AG08396 (cell line): ENCODE measurements at places on chromosomes 12 and 14.

DNA sequence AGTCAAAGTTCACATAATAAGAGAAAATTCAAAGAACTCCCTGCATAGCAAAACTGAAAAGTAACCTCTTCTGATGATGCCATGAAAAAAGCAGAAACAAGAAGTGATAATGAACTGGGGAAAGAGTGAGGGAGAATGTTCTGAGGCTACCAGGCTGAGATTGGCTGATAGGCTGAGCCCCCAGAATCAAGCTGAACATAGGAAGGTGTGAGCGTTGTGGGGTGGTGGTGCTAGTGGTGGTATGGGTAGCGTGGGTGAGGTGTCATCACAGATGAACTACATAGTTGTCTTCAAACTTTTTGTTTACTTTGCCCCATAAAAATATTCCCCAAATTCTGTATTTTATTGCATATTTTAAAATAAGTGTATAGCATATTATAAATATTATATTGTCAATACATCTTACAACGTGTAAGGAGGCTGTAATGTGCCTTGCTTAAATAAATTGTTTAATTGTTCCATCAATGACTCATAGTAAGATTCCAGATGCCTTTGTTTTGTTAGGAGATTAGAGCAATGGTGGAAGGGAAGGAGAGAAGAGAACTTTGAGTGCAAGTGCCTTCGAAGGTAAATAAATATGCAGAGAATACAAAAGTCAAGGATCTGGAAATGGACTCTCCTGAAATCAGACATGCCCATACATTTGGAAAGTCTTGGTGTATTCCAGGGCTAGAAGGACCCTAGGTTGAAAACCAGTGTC lies 15.8 kb upstream of the CFAP54 start:
- no peak for DNase-seq

GRCh38 chr12:107891967-107892366 lies 117.5 kb downstream of the ASCL4 start:
- DNase-seq: no peak

DNA sequence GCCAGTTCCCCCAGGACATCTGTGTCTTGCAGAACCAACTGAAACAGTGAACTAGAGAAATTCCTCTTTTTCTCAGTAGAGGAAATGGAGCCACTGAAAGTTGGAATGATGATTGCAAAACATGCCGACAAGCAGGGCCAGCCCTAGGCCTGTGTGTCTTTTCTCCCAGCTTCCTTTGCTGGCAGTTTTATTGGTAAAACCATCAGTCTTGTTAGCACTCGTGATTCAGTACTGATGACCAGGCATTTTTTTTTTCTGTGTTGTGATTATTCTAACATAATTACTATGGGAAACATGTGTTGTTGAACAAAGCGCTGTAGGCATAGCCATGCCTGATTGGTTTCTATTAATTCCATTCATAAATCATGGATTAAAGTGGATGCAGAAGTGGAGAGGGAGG lies 620.7 kb downstream of the AACS start:
- DNase-seq: no peak

DNA sequence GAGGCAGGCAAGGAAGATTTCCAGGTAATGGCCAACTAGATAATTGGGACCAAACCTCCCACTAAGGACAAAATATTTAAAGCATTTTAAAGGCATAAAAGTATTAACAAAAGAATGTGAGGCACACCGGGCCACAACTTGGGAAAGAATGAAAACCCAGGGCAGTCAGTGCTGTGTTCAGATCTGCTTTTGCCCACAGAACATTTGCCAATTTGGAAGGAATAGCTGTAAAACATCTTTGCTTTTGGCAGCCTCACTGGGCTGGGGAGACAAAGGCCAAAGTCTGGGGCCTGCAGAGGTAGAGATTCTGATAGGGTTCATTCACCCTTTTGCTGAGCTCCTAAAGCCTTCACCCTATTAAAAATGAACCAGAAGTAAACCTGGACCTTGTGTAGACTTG lies 82.3 kb downstream of the SYNE3 start:
- DNase-seq: no peak

- no peak for DNase-seq
Measured at GRCh38 chr12:57111031-57111734, at the start of gene STAT6. STAT6 (minus strand) TSS chr12:57111362; CDS start chr12:57108278, 3,084 bp downstream.

GRCh38 chr14:93752980-93753561 lies 35.2 kb downstream of the PRIMA1 start:
- no peak for DNase-seq

DNA sequence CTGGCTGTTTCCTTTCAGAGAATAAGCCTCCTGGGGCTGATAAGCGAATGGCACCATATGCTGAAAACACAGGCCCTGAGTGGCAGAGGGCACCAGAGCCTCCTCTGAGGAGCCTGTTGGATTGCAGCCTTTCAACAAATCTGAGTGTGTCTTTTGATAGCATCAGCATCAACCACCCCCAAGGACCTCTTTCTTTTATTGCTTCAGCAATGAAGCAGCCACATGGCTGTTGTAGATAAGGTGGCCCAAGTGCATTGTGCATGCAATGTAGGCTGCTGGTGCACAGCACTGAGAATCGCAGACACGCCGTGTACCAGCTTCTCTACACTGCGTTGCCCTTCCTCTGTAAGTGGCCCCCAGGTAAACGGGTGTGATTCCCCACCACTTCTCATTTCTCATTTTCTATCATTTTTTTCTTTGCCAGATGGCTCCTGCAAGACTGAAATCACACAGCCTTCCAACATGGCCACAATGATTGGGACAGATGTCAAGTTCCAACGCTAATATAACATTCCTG lies 191.7 kb downstream of the DAD1 start:
- DNase-seq: no peak

DNA sequence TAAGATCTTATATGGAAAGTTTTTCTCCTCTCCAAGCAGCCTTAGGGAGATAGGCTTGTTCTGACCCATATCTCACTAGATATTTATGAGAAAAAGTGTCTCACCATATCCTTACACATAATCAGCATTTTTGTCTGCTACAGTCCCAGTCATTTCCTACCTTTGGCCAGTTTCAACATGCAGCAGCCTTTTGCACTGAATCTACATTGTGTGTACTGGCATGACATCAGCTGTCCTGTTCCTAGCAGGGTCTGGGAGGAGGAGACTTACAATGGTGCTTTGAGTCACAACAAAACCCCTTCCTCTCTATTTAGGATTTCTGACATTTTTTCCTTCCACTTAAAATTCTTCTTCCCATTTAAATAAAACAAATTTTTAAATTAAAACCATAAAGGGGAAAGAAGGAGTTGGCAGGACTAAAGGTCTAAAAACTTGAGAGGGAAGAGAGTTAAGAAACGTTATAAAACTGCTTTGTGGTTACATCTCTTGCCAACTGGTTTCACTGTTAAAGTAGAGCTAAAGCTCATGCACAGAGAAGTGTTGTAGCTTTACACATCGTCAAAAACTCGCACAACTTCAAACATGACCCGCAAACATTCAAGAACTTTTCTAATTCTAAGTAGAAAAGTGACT lies 53.3 kb upstream of the CERS5 start:
- no peak for DNase-seq

- no peak for DNase-seq
Measured at GRCh38 chr14:104557766-104558165, 21.8 kb upstream of the C14orf180 start.

GRCh38 chr12:20101046-20101445 lies 267.3 kb upstream of the PDE3A start:
- no peak for DNase-seq

- no peak for DNase-seq
Measured at GRCh38 chr14:73500360-73500759, 9.6 kb downstream of the RIOX1 start.

GRCh38 chr12:131076296-131076695 lies 122.6 kb downstream of the ADGRD1 start:
- no peak for DNase-seq

GRCh38 chr14:81406863-81407262 lies 6.7 kb upstream of the STON2 start:
- DNase-seq: no peak

- DNase-seq: no peak
Measured at GRCh38 chr14:61221906-61222305, 59.2 kb downstream of the TMEM30B start.

DNA sequence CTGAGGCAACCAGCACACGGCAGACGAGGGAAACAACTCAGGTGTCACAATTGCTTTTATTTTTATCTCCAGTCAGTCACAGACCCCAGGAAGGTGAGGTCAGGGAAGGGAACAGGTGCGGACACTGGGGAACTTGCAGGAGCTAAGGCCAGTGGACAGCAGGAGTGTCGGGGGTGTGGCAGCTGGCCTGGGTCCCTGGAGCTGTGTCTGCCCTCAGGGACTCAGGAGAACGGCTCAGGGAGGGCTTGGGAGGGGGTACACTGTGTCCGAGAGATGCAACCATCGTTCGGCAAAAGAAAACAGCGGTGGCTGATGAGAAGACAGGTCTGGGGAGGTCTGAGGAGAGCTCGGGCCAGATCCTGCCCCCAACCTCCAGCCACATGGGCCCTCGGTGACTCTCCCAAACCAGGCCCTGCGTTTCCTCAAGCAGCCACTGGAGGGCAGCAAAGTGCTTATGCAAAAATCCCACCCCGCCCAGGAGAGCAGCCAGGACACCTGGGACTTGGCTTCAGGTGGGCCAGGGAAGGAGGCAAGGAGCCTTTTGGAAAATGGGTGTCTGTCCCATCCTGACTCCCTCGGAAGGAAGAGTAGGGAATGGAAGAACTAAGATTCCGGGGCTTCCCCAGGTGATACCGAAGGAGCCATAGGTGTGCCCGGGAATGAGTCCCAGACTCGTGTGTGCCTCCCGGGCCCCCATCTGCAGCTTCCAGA lies 24.1 kb upstream of the BCDIN3D start:
- DNase-seq: peak; percentile 89

GRCh38 chr12:81222846-81223592 lies 145.1 kb downstream of the ACSS3 start:
- no peak for DNase-seq

DNA sequence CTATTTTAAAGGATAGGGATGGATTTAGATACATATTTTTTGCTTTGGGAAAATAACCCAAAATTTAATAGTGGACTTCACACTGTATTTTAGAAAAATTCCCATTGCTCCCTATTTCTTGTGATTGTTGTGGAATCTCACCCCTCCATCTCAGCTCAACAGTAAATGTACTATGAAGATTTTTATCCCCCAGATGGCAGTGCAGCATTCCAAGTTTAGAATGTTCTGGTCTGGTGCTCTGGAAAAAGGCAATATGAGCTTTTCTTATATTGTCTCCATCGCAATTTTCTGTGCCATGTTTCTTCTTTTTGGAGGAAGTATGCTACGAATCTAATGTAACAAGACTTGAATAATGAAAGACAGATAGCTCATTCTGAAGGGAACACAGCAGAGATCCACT lies 471.7 kb upstream of the SYT1 start:
- DNase-seq: no peak

DNA sequence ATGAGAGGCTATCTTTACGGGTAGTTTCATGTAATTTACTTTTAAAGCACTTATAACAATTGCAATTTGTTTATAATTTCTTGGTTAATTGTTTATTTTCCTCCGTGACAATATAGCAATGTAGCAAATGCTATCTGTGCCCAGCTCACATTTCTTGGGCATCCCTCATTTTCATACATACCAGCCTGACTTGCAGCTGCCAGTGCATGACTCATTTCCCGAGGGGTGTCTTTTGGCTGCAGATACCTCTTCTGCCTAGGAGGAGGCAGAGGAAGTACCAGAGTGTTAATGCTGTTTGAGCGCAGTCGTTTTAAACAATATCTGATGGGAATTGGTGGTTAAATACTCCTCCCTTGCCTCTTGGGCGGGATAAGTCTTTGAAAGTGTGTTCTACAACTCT lies 104.2 kb upstream of the ABCD2 start:
- peak; percentile 3 for DNase-seq

DNA sequence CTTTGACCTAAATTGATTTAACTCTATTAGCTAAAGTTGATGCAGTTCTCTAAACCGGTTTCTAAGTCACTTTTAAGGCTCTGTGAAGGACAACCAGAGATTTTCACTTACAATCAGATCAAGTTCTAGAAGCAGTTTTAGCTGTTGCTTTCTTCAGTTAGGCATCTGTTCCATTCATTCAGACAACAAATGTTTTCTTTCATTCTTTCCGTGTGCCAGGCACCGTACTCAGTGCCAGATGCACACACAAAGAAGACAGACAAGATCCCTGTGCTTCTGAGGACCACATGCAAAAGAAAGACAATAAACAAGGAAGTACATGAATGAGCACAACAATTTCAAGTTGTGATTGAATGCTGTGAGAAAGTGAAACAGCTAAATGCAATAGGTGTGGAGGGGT lies 11.1 kb upstream of the EGLN3 start:
- DNase-seq: no peak

DNA sequence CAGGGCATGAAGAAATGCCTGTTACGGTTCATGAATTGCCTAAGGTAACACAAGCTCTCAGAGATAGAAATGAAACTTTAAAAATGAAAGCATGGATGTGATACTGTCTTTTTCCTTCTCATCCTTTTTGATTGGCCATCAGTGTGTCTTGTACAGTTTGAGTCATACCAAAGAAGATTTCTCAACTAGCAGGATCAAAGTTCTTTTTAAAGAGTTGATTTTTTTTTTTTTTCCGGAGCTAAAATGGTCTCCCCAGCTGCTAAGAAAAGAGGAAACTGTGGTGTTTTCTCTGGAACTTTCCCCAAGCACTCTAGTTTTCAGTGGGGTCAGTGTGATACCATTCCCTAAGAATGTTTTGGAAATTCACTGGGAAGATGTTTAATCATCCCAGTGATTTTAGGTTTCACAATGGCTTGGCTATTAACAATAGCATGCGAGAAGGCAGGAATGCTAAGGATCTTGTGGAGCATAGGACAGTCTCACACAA lies 105.0 kb downstream of the ETNK1 start:
- DNase-seq: peak; percentile 23

- no peak for DNase-seq
Measured at GRCh38 chr12:17192721-17193120, 586.8 kb upstream of the LMO3 start.

GRCh38 chr14:67722293-67722692 lies 20.6 kb downstream of the RDH12 start:
- peak; percentile 38 for DNase-seq

DNA sequence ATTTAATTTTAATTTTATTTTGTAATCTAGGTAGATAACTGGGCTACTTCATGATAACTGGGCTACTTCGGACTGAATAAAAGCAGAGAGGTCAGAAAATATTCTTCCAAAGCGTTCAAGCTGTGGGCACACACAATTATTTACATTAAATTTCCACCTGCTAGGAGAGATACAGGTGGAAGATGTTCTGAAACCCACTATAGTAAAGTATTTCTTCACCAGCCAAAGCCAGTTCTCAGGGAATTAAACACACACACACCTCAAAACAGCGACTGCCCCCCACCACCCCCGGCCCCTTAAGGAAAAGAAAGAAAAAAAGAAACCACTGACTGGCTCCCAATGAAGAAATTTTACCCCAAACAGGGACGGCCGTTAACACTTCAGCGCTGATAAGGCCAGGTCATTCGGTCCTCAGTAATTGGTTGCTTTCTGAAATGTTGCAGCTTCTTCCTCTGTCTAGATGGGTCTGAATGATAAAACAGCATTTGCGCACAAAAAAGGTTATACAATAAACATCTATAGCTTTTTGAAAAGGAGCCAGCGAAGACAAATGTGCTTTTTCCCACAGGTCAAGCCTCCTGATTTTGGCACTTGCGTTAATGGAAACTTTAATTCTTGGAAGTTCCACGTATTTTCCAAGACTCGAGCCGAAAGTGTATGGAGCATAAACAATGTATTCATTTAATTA lies 771 bp upstream of the KCNJ8 start:
- no peak for DNase-seq

GRCh38 chr12:127311720-127312364 lies 955.1 kb upstream of the TMEM132C start:
- DNase-seq: no peak
